ENCODE measurements at places on chromosomes 5 and 9.
A peak's percentile ranks its signal among the peaks of the same experiment; 100 is the strongest.

DNA sequence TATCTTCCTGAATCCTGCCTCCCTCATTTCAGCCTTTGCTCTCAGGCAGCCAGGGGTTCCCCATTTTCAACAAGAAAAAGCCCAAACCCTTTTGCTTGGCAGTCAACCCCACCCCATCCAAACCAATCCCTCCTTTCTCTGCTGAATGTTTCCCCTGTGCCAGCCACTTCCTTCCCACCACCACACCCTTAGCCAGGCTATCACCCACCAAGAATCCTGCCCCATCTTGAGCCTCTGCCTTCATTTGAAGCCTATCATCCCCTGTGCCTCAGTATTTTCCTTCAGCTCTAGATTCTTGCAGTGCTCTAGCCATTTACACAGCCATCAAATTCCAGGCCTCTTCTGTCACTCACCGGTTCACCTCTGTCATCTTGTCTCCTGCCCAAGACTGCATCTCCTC lies 15.3 kb upstream of the FIBCD1 start:
- no peak for DNase-seq

DNA sequence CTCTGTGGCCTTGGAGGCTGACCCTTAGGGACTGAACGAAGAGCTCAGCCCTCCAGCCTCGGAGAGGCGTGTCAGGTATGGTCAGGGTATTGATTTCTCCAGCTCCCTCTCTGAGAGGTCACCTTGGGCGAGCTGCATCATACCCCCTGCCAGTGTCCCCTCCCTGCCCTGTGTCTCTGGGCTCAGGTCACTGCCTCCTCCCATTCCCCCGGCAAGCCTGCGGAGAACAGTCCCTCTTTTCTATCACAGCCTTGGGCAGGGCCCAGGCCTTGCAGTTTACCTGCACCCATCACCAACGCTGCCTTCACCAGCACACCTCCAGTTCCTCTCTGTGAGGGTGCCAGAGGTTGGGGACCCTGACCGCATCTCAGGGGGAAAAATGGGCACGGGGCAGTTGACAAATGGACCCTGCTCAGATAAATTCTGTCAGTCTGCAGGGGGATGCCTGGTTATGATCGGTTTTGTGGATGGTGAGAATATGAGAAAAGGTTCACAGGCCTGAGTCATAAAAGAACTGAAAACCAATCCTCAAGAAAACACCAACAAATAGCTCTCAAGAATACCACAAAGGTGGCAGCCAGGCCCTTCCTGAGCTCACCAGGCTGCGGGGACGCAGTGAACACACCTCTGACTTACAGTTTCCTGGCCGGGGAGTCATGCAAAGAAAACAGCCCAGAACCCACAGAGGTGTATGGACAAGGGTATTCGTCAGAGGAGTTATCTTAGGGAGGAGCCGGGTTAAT lies 24.7 kb upstream of the RXRA start:
- no peak for DNase-seq

GRCh38 chr9:37969130-37969529 lies 65.2 kb upstream of the SLC25A51 start:
- DNase-seq = no peak

DNA sequence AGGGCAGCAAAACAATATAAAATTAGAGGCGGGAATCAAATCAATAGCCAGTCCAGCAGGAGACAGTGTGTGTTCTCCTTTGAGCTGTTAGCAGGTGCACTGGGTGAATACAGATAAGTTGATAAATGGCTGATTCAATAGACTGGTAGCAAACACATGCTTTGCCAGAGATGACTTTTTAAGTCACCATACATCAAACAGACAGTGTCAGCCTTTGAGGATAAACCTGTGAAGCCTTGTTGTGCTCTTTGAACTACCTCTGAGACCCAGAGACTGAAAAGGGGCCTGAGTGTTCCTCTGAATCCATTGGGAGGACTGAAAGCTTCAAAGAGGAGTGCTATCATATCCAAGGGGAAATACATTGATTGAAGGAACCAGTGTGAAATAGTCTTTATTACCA lies 301.9 kb downstream of the RASEF start:
- no peak for DNase-seq

DNA sequence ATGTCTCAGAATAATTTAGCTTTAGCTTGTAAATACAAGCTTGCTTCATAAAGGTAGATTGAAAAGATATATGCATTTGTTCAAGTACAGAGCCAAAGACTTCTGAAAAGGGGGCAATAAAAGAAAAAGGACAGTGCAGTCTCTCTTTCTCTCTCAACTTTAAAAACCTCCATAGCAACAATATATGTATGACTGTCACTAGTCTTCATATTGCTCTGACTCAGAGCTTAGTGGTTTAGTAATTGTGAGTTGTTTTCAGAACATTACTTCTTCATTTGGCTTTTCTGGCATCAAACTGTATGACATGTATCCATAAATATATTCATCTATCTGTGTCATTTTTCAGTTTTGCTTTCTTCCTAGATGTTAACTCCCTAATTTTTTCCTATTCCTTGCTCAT lies 194.6 kb upstream of the KIF2A start:
- no peak for DNase-seq

GRCh38 chr5:93305984-93306383 lies 275.0 kb downstream of the NR2F1-AS1 start:
- DNase-seq = no peak

DNA sequence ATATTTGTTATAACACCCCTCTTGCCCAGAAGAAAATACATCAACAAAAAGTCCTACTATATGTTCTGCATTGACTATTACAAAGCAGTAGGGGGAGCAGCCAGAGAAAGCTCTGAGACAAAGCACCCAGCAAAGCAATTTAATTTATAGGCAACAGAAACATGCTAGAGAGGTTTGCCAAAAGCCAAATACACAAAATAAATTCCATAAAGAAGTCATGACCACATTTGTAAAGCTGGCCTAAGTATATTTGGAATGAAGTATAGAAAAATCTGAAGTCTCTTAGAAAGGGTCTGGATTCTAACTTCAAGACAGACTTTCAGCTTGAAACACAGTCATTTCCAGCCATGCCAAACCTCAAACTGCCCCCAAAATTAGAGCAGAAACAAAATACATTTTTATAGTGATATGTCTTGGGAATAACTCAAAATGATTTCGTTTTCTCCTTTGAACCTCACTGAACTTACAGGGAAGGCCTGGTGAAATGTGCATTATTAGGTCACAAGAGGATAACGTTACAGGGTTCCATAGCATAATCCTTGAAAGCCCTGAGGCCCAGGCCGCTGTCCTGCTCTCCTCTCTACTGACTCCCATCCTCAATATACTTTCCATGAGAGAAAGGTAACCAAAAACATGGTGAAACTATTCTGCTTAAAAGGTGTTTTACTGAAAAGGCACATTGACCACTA lies 451.8 kb downstream of the RAB3C start:
- DNase-seq = peak; percentile 59

- no peak for DNase-seq
These were observed 119.9 kb downstream of the KCNIP1 start for GRCh38 chr5:170623576-170624181.

- DNase-seq = peak; percentile 70
These were observed 1.0 kb downstream of the KLF9 start for GRCh38 chr9:70413464-70413798.

- no peak for DNase-seq
These were observed 20.5 kb upstream of the MRNIP start for GRCh38 chr5:179879003-179879689.

DNA sequence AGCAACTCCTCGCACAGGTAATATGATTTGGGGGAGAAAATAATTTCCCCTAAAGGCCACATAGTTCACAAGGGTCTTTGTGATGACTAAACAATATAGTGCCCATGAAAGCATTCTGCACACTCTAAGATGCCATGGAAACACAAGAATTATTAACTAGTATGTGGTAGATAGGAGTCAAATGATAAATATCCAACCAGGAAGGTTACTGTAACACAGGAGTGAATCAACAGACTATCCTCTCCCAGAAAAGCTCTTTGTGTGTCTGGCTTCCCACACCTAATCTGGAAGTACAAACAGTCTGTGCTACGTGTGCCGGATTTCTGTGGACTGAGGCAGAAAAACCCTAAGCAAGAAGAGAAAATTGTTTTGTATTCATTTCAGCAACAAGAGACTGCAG lies 70.0 kb downstream of the OTP start:
- DNase-seq = no peak

DNA sequence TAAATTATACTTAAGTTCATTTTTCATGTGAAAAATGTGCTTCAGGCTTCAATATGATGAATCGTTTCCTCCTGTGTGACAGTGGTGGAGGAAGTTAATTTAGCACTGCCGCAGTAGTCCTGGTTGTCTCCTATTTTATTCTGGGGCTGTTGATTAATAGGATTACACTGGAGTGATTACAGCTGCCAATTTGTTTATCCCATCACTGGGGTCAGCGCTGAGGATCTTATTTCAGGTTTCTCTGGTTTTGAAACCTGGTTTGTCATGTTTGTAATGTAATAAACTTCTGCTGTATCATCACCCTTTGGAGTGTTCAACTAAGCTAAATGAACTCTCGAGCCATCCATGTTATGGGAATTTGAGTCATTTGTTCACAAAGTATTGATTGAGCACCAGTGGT lies 241.7 kb upstream of the KCNN2 start:
- no peak for DNase-seq

- no peak for DNase-seq
These were observed 168.9 kb downstream of the DRD1 start for GRCh38 chr5:175275097-175275496.

GRCh38 chr5:107388141-107388861 lies 282.4 kb downstream of the EFNA5 start:
- DNase-seq = no peak

DNA sequence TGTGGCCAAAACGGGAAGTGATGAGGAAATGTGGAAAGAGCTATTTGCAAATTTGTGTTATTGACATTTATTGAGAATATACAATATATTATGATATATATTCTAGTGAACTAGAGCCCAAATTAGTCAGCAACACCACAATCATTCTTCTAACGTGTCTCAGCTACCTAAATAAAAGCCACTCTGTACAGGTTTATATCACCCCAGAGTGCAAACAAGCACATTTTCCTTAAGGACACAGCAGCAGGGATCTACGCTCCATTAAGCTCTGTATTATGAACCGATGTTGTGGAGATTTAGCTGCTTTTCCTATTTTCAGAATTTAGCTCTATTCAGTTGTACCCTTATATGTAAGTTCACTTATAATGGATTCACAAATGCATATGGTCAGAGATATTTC lies 77.9 kb downstream of the CDH18 start:
- no peak for DNase-seq

GRCh38 chr5:1929108-1929991 lies 46.6 kb upstream of the IRX4 start:
- no peak for DNase-seq

GRCh38 chr5:151589878-151590570 lies 1.1 kb downstream of the FAT2 start:
- DNase-seq = no peak

DNA sequence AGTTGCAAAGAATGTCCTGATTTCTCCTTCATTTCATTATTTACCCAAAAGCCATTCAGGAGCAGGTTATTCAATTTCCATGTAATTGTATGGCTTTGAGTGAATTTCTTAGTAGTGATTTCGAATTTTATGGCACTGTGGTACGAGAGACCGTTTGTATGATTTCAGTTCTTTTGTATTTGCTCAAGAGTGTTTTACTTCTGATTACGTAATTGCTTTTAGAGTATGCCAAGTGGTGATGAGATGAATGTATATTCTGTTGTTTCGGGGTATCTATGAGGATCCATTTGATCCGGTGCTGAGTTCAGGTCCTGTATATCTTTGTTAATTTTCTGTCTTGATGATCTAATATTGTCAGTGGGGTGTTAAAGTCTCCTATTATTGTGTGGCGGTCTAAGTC lies 41.2 kb downstream of the INSL6 start:
- DNase-seq = no peak

GRCh38 chr9:13863112-13863511 lies 450.8 kb downstream of the NFIB start:
- DNase-seq = no peak

DNA sequence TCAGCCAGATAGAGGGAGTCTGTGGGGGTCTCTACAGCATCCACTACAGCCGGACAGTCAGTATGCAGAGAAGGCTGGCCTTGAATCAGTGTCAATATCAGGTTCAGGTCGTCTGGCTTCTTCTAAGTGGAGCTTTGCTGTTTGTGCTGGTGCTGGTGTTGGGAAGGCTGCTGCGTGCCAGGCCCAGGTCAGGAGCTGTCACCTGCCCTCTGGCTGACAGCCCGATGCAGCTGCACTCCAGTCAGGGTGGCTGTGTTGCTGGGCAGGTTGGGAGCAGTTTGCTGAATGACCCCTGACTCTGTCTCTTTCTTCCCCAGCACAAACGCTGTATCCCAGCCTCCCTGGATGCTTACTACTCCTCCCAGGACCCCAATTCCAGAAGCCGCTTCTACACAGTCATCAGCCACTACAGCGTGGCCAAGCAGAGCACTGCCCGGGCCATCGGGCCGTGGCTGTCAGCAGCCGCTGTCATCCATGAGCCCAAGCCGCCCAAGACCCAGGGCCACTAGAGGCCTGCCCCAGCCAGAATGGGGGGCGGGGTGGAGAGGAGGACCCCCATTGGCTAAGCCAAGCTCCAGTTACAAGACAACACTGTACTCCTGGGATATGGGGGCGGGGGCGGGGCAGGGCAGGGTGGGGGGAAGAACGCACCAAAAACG lies 61.6 kb downstream of the NSG2 start:
- DNase-seq = no peak

- no peak for DNase-seq
These were observed 26.5 kb downstream of the AQP7 start for GRCh38 chr9:33375841-33376321.

DNA sequence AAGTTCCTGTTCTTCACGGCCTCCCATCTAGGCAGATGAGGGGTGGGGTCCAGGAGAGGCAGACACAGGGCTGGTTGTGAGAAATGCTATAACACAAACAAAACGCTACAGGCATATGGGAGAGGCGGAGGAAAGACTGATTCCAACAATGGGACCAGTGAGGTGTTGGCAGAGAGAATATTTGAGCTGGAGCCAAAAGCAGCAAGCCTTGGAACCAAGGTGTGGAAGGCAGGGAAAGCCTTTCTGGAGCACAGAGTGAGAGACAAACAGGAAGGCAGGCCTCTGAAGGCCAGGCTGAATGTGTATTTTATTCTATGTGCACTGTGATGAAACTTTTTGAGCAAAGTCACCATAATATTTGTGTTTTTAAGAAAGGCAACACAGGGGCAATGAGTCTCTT lies 2.9 kb downstream of the ATPSCKMT start:
- no peak for DNase-seq

GRCh38 chr9:2824564-2824963 lies 19.3 kb downstream of the PUM3 start:
- DNase-seq = no peak

DNA sequence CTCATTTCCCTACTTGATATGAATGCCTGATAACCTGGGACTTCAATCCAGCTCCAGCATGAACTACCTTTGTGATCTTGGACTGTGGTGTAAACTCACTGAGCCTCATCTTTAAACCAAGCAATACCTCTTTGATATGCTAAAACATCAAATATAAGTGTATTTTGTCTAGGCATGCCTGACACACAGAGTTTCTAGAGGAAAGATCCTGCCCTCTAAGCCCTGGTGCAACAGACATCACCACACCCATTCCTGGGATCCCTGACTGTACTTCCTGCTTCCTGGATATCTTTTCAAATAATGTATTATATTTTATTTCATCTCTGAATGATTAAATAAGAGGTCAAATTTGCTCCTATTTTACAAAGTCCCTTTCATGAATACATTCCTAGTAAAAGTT lies 55.8 kb downstream of the ANXA2R start:
- no peak for DNase-seq

Data from naive thymus-derived CD8-positive, alpha-beta T cell (primary cell).